ENCODE measurements at places on chromosomes 1 and 21.

DNA sequence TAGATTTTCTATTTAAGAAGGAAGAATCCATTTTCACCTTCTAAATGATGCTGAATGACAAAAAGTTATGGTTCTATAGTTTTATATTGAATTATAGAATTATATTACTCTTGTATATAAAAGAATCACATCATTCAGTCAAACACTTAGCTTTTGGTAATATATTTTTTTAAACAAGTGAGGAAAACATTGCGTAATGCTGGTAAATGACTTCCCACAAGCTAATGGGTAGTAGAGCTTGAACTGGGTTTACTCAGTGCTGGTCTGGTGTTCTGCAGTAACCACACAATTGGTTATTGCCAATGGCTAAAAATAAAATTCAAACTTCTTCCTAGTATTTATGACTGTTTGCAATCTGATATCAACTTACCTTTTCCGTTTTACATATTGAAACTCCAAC, 10.6 kb upstream of the GIPC2 start:
- DNase-seq, result no peak

DNA sequence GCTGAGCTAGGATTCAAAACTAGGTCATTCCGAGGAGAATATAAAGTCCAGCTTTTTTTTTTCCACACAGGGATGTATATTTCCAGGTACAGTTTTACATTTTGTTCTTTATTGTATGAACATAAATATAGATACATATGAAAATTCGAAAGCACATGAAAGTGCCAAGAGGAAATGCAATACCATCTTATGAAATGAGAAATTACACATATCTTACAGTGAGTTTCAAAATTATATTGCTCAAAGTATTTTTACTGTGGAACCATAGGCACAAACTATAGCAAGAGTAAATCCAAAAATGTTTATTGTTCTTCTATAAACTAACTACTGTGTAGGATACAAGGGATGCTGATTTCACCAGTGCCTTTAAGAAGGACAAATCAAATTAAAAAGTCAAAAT, 39.0 kb downstream of the PTPRC start:
- DNase-seq, result no peak

GRCh38 chr1:85609976-85610375, 29.4 kb downstream of the CCN1 start:
- no peak for DNase-seq

DNA sequence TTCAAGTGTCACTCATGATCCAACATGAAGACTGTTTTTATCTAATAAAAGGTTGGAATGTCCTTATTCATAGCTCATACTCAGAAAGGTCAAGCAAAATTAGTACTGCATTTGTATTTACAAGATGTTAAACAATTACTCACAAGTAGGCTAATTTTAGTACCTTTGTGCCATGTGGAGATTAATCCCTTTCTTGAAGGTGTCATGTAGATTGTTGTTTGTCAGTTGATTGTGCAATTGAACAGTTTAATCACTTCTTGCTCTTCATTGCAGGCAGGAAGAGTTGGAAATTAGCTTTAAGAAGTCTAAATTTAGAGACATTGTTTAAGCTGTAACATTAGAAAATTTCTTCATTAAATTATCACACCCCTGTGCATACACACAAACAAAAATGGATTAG, 847.1 kb downstream of the KCNT2 start:
- DNase-seq, result no peak

DNA sequence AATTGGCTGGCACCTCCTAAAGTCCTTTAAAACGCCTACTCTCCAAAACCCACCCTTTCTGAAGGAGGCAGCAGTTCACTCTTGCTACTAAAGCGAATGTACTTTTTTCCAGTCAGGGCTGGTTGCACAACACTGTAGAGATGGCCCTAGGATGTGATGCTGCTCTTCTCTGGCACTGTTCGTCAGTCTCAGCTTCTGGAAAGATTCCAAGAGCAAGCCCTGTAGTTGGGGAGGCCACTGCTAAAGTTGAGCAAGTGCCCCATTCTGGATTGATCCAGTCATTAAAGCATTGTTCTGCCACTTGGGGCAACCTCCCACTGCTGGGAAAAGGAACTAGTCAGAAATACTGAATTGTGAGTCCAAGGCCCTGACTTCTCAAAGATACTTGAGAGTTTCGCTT, 28.5 kb upstream of the KCNQ4 start:
- DNase-seq, result no peak

DNA sequence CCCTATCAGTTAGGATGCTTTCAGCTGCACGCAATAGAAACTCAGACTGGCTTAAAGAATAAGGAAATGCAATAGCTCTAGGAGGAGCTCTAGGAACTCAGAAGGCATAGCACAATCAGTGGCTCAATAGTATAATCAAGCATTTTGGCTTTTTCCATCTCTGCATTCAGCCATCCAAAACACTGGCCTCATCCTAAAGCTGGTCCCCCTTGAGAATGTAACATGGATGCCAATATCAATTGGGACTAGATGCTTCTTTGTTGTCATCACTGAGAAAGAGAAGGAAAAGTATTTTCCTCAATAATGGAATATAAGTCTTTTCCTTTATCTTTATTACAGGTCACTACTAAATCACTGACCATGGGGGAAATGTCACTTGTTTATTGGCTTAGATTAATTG, 509.5 kb downstream of the PLPP3 start:
- DNase-seq, result no peak

DNA sequence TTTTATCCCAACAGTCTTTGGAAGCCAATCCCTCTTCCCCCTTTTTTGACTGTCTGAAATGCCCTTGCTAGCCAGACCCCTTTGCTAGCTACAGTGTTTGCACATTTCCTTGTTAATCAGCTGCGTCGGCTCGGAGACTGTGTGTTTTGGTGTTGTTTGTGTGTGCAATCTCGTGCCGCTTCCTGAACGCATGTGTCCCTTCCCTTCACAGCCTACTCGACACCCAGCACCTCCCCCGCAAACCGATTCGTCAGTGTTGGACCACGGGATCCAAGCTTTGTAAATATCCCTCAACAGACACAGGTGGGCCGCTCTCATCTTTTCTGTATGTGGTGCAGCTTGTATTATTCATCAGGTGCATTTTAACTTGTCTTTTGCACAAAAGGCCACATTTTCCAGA, 298.7 kb downstream of the TM2D1 start:
- no peak for DNase-seq

GRCh38 chr1:2917284-2917683, 104.0 kb upstream of the ACTRT2 start:
- no peak for DNase-seq

DNA sequence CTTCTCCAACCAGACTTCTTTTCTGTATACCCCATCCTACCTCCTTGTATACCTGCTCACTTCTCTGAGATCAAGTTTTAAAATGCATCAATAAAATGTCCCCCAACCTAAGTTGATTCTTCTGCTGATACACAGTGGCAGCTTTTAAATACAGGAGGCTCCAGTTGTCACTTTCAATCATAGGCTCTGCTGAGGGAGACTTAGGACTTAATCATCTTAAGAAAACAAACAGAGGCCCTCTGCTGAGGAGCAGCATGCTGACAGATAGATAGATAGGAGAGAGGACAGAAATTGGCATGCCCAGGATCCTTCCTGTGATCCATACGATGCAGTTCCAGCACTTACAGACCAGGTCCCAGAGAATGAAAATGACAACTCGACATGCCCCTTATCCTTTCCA, 311.0 kb upstream of the PROX1 start:
- DNase-seq, result no peak

DNA sequence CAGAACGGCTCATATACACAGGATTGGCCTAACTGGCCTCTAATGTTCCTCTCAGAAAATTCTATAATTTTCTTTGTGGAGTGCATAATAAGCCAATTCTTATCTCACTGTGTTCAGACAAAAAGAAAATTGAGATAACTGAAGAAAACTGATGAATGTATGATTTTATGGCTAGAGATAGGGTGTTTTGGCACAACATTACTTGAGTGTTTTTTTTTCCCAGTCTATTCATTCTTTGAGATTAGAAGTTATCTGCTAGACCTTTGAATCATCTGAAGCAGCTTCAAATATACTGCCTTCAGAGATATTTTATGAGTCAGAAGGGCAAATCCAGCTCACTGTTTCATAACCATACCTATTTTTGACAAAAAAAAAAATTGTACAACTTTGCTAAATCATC, 85.6 kb downstream of the VAV3 start:
- no peak for DNase-seq

DNA sequence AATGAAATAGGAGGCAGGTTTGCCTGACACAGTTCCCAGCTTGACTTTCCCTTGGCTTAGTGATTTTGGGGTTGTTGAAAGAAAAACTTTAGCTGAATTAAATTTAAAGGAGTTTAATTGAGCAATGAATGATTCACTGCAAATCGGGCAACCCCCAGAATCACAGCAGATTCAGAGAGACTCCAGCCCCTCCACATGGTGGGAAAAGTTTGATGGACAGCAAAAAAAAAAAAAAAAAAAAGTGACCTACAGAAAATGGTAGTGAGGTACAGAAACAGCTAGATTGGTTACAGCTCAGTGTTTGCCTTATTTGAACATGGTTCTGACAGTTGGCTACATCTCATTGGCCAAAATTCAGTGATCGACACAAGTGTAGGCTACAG, 12.6 kb upstream of the IFNAR2 start:
- no peak for DNase-seq

GRCh38 chr1:8847990-8848389, 30.5 kb downstream of the ENO1 start:
- DNase-seq, result peak; percentile 87

- DNase-seq, result no peak
Observed at GRCh38 chr1:56095696-56096665, 483.4 kb downstream of the PLPP3 start.

DNA sequence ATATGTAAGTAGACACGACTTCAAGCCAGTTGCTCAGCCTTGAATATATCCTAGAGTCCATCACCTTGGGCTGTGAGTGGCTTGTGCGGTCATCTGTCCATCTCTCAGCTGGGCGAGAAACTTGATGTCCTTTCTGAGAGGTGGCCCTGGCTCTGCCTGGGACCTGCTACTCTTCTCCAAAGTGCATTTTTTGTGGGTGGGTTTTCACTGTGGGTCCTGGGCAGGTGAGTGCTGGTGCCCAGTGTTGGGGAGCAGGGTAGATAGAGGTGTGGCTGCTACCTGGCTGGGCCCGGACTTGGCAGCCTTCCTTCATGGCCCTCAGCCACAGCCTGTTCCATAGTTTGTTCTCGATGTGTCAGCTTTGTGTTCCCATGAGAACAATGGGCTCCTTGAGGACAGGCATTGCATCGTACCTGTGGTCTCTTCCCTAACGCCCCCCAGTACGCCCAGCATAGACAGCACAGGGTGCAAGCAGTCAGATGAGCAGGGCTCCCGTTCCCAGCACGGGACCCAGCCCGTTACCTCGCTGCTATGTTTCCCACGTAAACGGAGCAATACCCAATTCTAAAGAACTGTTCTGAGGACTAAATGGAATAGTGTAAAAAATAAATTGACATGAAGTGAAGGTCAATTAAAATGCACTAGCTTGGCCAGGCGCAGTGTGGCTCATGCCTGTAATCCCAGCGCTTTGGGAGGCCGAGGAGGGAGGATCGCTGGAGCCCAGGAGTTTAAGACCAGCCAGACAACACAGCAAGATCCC, 877 bp upstream of the SLX9 start:
- no peak for DNase-seq

GRCh38 chr1:91171898-91172297, 150.1 kb upstream of the ZNF644 start:
- no peak for DNase-seq

DNA sequence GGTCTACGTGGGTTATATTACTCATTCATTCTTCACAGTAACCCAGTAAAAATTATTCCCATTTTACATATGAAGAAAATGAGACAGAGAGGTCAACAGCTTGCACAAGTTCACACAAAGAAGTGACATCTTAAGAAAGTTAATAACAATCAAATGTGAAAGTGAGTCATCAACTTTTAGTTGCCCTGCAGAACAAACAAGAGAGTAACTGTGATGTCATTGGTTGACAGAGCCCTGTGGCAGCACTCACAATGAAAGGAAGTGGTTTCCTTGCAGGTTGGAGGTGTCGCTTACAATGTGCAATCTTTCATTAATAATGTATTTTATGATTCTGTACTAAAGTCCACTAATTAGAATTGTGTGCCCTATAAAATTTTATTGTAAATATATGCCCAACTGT, 369.6 kb downstream of the RYR2 start:
- peak; percentile 62 for DNase-seq

DNA sequence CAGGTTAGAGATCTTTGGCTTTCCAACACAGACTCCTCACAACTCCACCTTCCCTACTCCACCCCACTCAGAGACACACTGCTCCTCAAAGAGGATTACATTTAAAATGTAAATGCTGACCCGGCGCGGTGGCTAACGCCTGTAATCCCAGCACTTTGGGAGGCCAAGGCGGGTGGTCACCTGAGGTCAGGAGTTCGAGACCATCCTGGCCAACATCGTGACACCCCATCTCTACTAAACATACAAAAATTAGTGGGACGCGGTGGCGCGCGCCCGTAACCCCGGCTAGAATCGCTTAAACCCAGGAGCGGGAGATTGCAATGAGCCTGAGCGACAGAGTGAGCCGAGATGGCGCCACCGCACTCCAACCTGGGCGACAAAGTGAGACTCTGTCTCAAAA, 1.8 kb upstream of the ANP32E start:
- no peak for DNase-seq

DNA sequence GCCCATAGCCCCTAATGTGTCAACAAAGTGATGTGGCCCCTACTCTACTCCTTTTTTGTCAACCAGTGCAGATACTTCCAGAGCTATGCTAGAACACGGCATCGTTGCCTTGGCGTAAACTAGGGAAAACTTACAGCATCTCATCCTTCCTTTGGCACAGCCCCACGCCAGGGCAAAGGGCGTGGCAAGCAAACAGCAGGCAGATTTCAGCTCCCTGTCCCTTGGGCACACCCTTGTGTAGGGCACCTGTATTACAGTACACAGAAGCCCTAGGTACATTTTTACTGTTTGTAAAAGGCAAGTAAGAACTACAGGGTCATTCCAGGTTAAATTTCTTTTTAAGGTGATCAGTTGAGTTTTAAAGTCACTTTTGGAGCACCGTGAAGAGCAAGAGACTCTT, 29.3 kb downstream of the PRDX6 start:
- DNase-seq, result peak; percentile 43

- no peak for DNase-seq
Observed at GRCh38 chr21:46199436-46200373, 15.4 kb upstream of the SPATC1L start.

GRCh38 chr1:1324084-1324523, 356 bp downstream of the INTS11 start:
- peak; percentile 87 for DNase-seq

- no peak for DNase-seq
Observed at GRCh38 chr1:230701895-230702768, 11.8 kb downstream of the AGT start.

- DNase-seq, result no peak
Observed at GRCh38 chr1:61102041-61102440, 19.7 kb downstream of the NFIA start.

GRCh38 chr1:113616156-113616555, 143.1 kb downstream of the PHTF1 start:
- no peak for DNase-seq

- peak; percentile 67 for DNase-seq
Observed at GRCh38 chr1:225872075-225872430, 10.1 kb downstream of the TMEM63A start.

- no peak for DNase-seq
Observed at GRCh38 chr1:91736715-91737615, 149.0 kb downstream of the TGFBR3 start.

GRCh38 chr1:232835166-232835565, 29.9 kb downstream of the MAP10 start:
- no peak for DNase-seq

- DNase-seq, result peak; percentile 84
Observed at GRCh38 chr1:203871114-203871880, 9.9 kb downstream of the SNRPE start.

- DNase-seq, result peak; percentile 75
Observed at GRCh38 chr1:37989361-37989930, 376 bp downstream of the SF3A3 start.

Measured in DMS53 (cell line).